Right ventricle myocardium superior (tissue), 1 donor: ENCODE measurements at places on chromosomes 2 and 18. TPM values are rescaled to one million over a fixed set of nuclear protein-coding genes. Genes with fewer than 3 reads are reported as not detected.

The RPRM gene
- not detected for total RNA-seq

The ANKRD62 gene
- total RNA-seq: not detected

The RND3 gene
- 20.4 TPM for total RNA-seq

The CCDC121 gene
- 6.1 TPM for total RNA-seq

- DNase-seq: no peak
These were observed 52.3 kb downstream of the BAZ2B start for GRCh38 chr2:159564081-159564480.

The ST8SIA5 gene
- 1.5 TPM for total RNA-seq

DNA sequence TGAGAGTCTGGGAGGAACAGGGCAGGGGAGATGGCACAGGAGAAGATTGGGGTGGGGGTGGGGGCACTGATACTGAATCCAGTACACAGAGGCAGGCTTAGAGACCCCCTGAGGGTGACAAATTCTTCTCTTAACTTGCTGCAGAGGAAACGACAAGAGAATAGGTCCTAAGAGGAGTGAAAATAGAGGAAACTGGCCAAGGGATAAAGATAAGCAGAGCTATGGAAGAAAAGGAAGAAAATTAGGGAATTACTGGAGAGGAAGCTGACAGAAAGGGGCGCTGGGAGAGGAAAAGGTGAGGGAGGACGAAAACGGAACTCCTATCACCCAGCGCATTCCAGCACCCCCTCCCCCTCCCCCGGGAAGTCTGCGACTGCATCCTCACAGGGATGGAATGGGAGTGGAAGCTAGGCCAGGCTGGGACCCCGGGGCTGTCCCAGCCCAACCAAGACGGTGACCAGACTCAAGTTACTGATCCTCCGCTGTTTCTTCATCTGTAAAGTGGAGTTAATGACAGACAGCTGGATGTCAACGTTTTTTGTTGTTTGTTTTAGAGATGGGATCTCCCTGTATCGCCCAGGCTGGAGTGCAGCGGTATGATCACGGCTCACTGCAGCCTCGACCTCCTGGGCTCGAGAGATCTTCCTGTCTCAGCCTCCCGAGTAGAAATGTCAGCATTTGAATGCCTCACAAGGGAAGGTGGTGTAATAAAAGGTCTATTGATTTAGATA is 2.6 kb upstream of the EMX1 start:
- DNase-seq: no peak

- peak; percentile 61 for DNase-seq
These were observed 44.7 kb downstream of the PID1 start for GRCh38 chr2:229226382-229226781.

- no peak for DNase-seq
These were observed 54.8 kb upstream of the KLHL29 start for GRCh38 chr2:23330214-23330613.

The SERPINB13 gene
- total RNA-seq: not detected

The TRIM43 gene
- not detected for total RNA-seq

- no peak for DNase-seq
These were observed 512.8 kb upstream of the POU3F3 start for GRCh38 chr2:104340879-104341828.

DNA sequence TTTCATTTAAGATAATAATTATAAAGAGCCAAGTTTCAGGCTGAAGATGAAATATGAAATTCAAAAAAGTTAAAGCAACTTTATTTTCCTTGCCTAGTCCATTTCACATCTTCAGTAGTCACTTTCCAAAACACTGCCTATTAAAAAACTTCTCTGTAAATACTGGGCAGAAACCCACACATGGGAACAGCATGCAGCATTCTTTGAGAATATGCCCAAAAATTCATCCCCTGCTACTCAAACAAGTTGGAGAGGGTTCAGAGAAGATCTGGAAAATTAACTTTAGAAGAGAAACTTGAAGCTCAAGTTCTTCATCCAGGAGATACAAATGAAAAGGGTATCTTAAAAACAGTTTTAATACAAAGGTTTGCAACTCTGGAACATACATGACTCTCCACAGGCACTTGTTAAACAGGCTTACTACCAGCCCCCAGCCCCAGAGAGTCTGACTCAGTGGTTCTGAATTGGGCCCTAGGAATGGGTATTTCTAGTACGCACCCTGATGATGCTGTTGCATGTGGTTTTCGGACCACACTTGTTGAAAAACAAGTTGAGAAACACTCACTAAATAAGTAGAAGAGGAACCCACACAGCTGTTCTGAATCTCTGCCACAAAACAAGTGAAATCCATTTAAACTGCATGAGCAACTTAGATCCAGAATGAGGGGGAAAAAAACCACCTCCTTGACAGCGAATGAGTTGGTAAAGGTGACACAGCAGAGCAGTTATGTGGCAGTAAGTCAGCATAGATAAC is 329.1 kb downstream of the SATB2 start:
- no peak for DNase-seq

- no peak for DNase-seq
These were observed 154.5 kb downstream of the RPIA start for GRCh38 chr2:88845772-88846661.

DNA sequence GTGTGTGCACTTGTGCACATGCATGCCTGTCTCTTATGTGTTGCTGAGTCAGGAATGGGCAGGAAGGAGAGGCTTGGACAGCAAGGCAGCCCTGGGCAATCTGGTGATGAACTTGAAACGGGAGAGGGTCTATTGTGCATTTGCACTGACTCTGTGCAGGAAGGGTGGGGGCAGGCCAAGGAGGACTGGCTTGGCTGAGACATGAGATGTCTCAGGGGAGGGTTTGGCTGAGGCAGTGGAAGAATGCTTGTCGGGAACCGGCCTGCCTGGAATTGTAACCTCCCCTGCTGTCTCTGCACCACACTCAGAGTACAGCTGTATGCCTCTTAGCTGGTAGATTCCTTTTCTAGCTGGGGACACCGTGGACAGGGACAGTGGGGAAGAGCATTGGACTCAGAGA is 176.1 kb upstream of the TNP1 start:
- peak; percentile 68 for DNase-seq
